ENCODE measurements at places on chromosomes 1 and 21.

- no peak for DNase-seq
Observed at GRCh38 chr1:11594222-11594621, 60.0 kb downstream of the FBXO2 start.

DNA sequence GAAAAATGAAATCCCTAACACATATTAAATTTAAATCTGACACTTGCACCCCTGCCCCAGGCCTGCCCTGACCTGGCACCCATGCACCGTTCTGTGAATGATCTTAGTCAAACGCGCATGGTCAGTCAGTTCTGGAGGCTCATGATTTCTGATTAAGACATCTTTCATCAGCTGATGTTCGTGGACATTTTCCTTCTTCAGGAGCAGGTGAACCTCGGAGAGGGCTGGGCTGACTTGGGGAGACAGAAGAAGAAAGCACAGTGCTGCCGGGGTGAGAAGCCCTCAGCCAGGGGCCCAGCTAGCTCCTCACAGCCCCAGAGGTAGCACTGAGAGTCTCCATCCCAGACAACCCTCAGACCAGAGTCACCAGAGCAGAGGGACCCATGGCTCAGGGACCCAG is 134.5 kb upstream of the AJAP1 start:
- DNase-seq = no peak

- no peak for DNase-seq
Observed at GRCh38 chr1:62953633-62954032, 169.7 kb downstream of the ATG4C start.

DNA sequence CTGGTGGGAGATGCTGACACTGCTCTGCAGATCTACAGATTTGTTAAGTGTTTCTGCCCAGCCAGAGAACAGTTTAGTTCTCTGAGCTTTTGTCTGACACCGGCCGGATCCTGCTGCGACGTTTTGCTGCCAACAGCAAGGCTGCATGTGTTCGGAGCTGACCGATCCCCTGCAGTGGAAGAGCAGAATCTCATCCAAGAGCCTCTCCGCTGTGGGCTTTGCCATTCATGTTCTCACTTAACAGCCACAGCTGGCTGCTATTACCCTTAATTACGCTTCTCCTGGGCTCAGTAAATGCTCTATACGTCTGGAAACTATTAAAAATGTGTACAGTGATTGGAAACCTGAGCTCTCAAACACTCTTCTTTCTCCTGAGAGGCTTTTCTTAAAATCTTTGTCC is 105.3 kb downstream of the BCAR3 start:
- DNase-seq = no peak
